ENCODE measurements at places on chromosomes 7 and 10. TPM values are rescaled to one million over a fixed set of nuclear protein-coding genes. Genes with fewer than 3 reads are reported as not detected.

The BTBD16 gene
- not detected for total RNA-seq

The KLF14 gene
- total RNA-seq: not detected

The PON1 gene
- total RNA-seq: not detected

DNA sequence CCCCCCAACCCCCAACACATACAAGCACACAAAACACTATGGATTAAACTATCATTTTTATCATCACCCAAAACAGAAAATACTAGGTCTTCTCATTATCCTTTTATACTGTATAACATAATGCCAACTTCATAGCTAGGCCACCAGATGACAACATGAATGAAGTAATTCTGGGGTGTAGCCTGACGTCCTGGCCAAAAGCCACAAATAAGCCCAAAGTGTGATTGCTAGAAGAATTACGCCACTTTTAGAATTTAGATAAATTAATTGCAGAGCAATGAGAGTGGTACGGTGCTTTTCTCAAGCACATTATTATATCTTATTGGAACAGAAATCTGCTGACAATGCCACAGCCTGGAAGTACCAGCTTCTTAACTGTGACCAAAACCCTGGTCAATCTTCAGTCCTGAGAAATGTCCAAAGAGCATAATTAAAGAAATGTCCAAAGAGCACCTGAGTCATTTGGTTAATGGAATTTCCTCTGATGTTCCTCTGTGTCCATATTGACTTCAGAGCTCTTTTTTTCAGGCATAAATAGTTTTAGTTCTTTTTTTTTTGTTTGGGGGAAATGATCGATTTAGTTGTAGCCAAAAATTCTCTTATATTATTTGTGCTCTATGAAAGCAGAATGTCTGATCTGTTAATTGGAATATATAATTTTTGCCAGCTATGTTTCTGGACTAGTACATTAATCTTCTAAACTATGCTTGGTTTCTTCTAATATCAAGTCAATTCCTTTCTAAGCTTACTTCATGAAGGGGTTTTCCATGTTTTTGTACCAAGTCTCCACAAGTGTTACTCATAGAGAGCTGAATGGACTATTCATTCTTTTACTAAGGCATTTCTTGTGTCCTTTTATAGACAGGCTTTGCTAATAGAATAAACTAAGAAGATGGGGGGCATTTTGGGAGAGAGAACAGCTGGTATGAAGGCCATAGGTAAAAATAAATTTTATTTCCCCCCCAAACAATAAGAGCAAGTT, 233.4 kb upstream of the SLC26A5 start:
- DNase-seq: peak; percentile 11

GRCh38 chr7:41232086-41232485, 470.8 kb downstream of the INHBA start:
- DNase-seq: no peak

GRCh38 chr7:130943981-130944380, 210.0 kb upstream of the KLF14 start:
- no peak for DNase-seq

- no peak for DNase-seq
These were observed 612.9 kb downstream of the SORCS1 start for GRCh38 chr10:106551501-106552062.
